ENCODE measurements at places on chromosomes 7 and 10.

DNA sequence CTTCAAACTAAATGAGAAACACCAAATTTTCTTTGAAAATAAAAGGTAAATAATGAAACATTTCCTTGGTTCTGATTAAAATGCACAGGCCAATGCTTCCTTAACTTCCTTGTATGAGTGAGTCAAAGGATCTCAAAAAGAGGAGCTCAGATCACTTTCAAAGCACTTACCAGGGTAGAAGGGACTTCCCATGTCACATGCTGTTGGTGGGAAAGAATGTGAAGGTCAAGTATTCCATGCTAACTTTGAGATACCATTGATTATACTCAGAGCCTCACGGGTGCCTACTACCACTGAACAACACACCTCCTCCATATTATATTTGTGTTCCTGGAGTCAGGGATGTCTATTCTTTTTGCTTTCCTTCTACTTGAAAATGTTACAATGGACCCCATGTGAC lies 233.5 kb upstream of the KIAA1217 start:
- DNase-seq = no peak

GRCh38 chr7:17234398-17235031 lies 63.9 kb upstream of the AHR start:
- DNase-seq = no peak

DNA sequence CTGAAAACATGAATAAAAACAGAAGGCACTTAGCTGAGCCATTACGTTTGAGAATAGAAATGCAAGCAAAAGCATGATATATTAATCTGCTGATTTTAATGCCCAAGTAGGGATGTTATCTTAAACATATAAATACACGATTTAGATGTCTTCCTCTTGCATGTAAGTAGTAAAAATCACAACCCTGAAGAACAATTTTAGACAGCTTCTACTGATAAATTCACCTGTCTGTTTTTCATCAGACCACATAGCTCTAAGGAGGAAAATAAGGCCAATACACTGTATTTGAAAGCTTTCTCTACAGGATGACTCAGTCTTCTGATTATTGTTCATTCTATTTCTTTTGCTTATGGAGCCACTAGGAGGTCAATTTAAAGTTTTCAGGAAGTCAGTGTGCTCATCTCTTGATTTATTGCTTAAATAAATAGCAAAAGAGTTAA lies 210.9 kb upstream of the CHRM2 start:
- DNase-seq = no peak

- DNase-seq = peak; percentile 13
Measured at GRCh38 chr7:157476201-157476600, 139.4 kb downstream of the DNAJB6 start.

- no peak for DNase-seq
Measured at GRCh38 chr10:47059606-47060311, 148.5 kb downstream of the PTPN20 start.

DNA sequence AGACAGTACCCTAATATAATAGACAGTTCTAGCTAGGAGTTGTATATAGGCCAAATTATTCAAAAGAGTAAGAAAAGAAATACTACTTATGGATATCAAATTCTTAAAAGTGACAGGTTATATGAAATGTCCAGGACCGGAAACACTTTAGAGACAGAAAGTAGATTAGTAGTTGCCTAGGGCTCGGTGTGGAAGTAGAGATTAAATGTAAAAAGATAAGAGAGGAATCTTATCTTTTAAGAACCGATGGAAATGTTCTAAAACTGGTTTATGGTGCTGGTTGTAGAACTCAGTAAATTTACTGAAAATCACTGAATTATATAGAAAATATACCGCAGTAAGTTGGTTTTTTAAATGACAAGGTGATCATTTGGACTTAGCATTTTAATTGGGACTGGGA lies 147.5 kb upstream of the ASAH2 start:
- no peak for DNase-seq

DNA sequence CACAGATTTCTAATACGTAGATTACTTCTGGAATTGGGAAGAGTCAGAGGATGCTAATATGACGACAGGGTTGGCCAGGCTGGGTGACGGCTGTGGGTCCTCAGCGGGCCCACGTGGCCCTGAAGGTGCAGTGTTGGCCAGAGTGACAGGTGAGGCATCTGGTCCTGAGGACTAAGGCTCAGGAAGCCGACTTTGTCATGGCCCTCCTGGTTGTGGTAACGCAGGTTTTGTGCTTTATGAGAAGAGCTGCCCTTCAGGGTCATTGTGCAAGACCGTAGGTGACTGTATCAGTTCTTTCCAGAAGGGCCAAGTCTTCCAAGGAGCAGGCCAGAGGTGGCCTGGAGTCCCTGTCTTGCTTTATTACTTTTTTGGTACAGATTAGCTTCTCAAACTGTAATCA lies 2.5 kb downstream of the EIF3B start:
- DNase-seq = no peak

GRCh38 chr7:22066522-22066921 lies 120.8 kb upstream of the CDCA7L start:
- DNase-seq = no peak

DNA sequence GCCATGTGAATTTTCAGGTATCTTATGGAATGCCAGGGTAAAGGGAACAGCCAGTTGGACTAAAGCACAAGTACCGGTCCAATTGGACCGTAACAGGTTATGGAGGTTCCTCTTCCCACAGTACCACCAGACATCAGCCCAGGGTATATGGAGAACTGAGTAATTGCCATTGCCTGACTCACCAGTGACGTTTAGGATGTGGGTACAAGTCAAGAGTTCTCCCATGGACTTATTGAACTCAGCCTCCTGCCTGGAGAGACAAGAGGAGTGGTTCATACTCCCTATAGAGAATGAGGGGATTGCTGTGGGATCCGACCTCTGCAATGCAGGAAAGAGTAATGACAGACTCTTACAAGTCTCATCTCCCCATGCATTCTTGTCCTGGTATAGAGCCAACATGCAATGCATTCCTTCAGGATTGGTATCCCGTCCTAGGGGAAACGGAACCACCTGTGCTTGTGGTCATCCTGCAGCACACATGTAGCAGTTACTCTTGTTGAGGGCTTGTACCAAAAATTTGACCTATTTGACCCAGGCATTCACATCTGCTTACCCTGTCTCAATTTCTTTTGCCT lies 30.7 kb upstream of the ELOVL3 start:
- DNase-seq = no peak

- no peak for DNase-seq
Measured at GRCh38 chr10:109343293-109343692, 580.0 kb downstream of the XPNPEP1 start.

GRCh38 chr10:86197166-86197790 lies 169.3 kb downstream of the GRID1 start:
- no peak for DNase-seq

GRCh38 chr7:120799147-120799546 lies 58.8 kb downstream of the TSPAN12 start:
- DNase-seq = no peak

GRCh38 chr7:19772306-19772705 lies 1.1 kb downstream of the TMEM196 start:
- no peak for DNase-seq

GRCh38 chr10:108791794-108792474 lies 1131.4 kb downstream of the XPNPEP1 start:
- DNase-seq = no peak

DNA sequence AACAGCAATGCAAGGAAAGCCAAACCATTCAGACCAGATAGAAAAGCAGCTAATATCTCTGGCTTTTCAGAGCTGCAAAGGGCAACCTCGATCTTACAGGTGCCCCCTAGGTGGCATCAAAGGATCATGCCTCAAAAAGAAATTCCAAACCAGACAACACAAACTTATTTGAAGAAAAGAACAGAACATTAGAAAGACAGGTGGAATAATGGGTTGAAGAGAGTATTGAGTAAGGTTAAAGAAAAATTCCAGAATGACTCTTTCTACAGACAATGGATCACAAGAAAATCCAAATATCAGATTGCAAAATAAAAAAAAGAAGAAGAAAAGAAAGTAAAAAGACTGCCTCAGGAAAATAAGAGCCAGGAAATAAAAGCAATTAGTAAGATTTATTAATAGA lies 213.7 kb downstream of the ELMO1 start:
- no peak for DNase-seq

Data from Right ventricle myocardium superior (tissue), 1 donor.